Hematopoietic multipotent progenitor cell treated with erythropoietin and hydrocortisone succinate and interleukin-3 and kit ligand, for 4 days (in vitro differentiated cells): ENCODE measurements at places on chromosomes 7 and 10.

DNA sequence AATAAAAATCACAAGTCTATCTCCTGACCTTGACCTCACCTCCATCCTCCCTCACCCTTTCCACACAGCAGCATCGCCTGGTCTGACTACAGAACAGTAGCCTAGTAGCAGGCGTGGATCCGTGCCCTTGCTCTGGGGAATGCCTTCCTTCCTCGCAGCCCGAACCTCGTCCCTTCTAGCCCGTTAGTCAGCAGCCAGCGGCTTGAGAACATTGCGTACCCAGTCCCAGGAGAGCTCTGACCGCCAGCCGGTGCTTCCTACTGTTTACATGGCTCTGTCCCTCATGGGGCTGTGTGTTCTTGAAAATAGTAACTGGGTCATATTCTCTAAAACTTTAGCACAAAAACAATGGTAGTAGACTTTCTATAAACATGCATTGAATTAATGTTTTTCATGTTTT lies 682.7 kb upstream of the IGFBP3 start:
- DNase-seq: no peak

DNA sequence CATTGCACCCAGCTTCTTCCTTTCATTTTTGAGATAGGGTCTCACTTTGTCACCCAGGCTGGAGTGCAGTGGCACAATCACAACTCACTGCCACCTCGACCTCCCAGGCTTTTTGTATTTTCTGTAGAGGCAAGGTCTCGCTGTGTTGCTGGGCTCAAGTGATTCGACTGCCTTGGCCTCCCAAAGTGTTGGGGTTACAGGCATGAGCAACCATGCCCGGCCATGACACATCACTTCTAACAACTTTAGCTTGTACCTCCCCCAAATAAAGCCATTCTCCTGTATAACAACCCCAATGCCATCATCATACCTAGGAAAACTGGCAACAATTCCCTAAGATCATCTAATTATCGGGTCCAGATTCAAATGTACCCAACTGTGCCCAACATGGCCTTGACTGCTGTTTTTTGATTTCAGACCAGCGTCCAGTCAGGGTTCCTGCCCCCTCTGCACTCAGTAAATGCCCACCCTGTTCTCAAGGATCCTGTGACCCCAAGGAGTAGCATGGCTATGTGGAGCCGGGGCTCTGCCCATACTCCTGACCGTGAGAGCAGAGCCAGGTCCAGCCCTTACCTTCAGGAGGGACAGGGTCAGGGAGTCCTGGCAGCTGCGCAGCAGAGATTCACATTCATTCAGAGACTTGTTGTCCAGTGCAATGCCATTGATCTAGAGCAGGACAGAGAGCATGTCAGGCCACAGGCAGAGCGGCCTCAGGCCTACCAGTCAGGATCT lies 102.6 kb downstream of the DLG5 start:
- no peak for DNase-seq

DNA sequence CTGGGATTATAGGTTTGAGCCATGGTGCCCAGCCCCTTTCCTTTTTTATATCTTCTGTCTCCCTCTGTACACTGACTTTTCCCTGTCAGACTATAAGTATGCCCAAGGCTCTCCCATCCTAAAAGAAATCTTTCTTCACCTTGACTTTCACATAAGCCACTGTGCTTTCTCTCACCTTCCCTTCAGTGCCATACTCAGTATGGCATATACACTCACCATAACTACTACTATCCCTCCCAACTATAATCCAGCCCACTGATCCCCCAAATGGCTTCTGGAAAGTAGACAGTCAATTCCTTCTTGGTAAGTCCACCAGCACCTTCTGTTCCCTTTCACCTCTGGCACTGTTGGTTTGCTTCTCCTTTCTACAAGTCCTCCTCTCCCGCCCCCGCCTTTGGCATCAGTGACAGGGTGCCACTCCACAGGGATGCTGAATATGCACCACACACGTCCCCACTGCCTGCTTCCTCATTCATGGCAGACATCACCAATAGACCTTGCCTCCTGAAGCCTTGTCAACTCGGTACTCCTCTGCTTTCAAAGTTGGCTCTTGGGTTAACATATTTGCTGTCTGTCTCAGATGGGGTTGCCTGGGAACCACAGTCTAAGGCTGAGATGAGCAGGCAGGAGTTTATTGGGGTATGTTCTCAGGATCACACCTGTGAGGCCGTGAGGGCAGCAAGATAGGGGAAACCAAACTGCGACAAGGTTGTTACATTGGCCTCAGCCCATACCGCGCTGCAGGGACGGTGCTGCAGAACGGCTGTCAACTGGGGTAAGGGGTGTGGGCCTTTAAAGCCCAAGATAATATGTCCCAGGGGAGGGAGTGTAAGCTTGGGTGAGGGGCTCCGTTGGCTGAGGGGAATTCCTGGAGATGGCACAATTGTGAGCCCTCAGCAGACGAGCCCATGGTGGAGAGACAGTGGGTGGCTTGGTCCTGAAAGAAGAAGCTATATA lies 7.2 kb upstream of the PSAP start:
- no peak for DNase-seq

DNA sequence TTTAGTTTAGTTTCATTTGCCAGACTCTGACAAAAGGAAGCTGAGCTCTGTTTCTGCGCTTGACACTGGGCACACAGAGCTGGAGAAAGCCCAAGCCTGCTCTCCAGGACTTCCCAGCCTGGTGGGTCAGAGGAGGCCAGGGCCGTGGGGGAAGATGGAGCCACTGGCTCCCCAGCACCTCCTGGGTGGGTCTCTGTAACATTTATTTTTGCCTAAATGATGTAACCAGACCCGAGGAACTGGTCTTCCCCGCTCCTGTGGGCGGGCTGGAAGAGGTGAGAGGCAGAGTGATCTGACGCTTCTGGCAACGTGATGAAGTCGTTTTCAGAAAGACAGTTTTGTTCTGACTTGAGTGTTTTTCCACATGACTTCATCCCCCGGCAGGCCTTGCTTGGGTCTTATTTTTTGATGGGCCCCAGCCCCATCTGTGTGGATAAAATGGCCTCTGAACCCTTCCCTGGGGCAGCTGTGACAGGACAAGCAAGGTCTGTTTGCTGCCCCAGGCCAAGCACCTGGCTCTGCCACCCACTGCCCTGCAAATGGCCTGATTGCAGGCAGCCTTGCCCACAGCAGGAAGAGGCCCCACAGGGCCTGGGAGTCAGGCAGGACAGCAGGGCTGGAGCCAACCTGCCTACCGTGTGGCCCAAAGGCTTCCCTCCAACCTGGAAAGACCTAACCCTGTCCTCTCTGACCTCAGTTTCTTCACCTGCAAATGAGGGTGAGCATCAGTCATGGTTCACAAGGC lies 304.9 kb upstream of the ZMIZ1 start:
- no peak for DNase-seq

DNA sequence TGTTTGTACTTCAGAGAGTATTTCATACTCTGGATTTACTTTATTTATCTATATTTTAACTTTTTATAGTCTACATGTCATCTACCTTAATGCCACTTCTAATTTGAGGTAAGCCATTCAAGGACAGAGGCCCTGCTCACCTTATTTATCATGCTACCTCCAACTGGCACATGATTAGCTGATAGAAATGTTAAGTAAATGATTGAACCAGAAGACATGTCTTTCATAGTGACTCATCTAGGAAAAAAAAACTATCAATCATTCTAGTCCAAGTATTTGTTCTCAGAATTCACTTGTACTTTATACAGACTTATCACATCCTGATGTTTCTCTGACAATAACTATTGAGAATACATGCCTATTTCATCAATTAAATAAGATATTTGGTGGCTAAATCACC lies 856.3 kb downstream of the XPNPEP1 start:
- no peak for DNase-seq

GRCh38 chr10:75987616-75988015 lies 556.2 kb downstream of the LRMDA start:
- no peak for DNase-seq

DNA sequence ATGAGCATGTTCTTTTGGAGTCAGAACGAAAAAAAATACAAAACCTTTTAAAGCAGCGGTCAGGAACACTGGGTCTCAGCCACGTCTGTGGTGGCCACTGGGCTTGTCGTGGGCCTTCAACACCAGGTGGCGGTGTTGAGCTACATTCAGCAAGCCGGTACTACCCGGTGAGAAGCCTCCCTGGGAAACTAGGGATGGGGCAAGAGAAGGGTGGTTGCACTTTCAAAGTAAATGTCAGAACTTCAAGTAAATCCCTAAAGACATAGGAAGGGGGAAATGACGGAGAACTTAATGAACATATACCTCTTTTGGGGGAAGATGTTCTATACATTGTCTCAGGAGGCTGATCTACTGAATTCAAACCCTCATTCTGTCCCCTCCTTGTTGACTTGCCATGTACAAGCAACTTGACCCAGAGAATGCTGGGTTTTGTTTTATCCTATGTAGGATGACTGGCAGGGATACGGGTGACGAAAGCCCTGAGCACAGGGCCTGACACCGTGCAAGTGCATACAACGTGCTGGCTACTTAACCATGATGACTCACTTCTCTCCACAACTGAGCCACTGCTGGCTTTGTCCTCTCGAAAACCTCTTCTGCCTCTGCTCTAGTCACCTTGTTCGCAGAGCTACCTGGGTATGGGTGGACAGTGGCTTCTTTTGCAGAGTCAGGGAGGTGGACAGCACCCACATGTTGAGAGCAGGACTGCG lies 49.0 kb upstream of the BAMBI start:
- peak; percentile 84 for DNase-seq

- DNase-seq: peak; percentile 83
These were observed 20.3 kb upstream of the IGF2BP3 start for GRCh38 chr7:23490357-23491135.

DNA sequence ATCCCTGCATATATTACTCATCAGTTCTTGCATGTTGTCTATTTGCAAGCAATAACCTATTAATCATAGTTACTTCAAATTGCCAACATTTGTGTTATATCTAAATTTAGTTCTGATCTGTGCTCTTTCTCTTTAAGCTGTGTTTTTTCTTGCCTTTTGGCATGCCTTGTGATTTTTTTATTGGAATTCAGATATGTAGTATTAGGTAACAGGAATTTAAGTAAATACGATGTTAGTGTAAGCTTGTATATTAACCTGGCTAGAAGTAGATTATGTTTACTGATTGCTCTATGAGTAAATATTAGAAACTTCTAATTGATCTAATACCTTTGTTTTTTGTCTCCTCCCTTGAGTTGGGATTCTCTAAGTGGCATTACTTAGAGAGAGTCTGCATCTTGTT lies 718.9 kb upstream of the POT1 start:
- DNase-seq: no peak

GRCh38 chr10:97923476-97923875 lies 73.8 kb downstream of the GOLGA7B start:
- DNase-seq: no peak

- no peak for DNase-seq
These were observed 1.6 kb upstream of the ZNF12 start for GRCh38 chr7:6708304-6708703.

- peak; percentile 27 for DNase-seq
These were observed 69.0 kb downstream of the HACD1 start for GRCh38 chr10:17548162-17548561.

DNA sequence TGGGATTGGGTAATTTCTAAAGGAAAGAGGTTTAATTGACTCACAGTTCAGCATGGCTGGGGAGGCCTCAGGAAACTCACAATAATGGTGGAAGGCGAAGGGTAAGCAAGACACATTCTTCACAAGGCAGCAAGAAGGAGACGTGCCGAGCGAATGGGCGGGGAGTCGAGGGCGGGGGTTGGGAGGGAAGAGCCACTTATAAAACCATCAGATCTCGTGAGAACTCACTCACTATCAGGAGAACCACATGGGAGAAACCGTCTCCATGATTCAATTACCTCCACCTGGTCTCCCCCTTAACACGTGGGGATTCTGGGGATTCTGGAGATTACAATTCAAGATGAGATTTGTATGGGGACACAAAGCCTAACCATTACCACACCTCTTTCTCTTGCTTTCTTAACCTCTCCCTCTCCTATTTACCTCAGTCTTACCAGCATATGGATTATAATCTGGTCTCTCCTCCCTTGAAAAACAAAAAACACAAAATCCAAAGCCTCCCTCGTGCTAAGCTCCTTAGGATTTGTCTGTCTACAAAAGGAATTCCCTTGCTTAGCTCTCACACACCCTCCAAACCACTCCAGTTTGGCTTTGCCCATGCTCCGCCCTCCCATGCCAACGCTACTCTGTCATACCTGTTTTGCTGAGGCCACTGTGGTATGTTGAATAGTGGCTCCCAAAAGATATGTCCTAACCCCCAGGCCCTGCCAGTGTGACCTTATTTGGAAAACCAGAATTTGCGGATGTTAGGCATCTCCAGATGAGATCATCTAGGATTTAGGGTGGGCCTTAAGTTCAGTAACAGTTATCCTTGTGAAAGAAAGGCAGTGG lies 19.6 kb upstream of the EFCAB10 start:
- no peak for DNase-seq

DNA sequence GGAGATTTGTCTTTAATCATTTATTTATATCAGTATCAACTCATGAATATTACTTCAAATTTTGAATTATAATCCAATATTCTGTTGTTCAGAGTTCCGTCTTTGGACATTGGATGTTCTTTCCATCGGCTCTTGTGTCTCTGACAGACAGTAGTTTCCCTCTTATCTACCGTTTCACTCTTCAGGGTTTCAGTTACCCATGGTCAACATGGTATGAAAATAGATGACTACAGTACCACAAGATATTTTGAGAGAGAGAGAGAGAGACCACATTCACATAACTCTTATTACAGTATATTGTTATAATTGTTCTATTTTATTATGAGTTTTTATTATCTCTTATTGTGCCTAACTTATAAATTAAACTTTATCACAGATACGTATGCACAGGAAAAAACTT lies 6.8 kb downstream of the SHTN1 start:
- DNase-seq: no peak

DNA sequence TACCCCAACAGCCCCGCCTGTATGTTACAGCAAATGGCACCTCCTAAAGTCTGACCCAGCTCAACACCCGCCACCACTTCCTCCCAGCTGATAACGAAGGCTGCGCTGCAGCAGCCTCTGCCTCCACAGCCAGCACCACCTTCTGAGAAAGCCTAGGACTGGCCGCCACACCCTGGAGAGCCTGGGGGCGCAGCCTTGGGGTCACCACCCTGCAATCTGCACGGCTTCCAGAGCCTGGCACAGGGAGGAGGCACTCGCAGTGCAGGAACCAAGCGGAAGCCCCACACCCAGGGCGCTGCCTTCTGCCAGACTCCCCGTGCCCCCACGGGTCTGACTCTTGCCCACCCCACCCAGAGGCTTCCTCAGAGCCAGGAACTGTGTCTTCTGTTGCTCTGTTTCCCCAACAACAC lies 112.5 kb downstream of the MAD1L1 start:
- peak; percentile 94 for DNase-seq

DNA sequence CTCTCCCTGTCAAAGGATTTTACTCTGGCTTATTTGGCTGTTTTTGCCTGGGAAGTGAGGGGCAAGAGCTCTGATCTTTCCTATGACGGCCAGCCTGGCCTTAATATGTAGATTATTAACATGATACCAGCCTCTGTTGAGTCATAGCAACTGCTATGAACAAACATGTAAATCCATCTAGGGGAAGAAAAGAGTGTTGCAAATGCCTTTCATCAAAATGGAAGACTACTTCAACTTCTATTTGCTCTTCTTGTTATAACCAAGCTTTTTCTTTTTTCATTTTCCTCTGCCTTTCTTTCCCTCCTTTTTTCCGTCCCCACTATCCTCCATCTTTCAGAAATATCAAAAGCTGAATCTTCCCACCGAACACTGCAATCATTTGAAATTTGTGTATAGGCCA lies 46.6 kb downstream of the BTRC start:
- no peak for DNase-seq

- DNase-seq: no peak
These were observed 94.4 kb upstream of the MPP7 start for GRCh38 chr10:28397229-28397628.
